ENCODE measurements at places on chromosomes 3 and 15.

DNA sequence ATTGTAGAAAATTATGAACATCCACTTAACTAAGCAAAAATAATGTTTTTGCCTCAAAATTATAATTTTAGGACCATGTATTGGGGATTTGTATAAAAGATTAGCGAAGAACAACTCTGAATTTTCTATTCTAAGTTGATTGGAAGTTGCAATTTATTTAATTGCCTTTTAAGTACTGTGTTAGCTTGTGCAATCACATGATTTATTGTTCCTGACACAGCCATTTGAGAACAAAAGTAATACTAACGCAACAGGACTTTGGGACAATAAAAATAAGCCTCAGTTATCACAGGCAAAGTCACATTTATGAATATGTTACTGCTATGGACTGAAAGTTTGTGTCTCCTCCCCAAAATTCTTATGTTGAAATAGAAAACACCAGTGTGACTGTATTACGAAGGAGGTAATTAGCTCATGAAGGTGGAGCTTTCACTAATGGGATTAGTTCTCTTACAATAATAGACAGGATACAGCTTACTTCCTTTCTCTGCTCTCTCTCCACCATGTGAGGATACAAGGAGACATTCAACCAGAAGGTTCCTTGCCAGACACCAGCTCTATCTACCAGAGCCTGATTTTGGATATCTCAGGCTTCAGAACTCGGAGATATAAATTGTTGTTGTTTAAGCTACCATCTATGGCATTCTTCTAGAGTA is 745.9 kb downstream of the ZBBX start:
- H3K27me3 ChIP-seq: no peaks in the 10 kb centered on the region
- DNase-seq: no peak
- H3K27ac ChIP-seq: no peak overlapping the region
- H3K36me3 ChIP-seq: no peaks in the 10 kb centered on the region

GRCh38 chr15:63072809-63073277 is 30.3 kb downstream of the TPM1 start:
- peak overlapping the region; percentile 83 for H3K27ac ChIP-seq
- H3K4me3 ChIP-seq: no peak overlapping the region
- H3K27me3 ChIP-seq: no peaks in the 10 kb centered on the region
- no peak for DNase-seq
- peaks cover 38% of the 10 kb centered on the region for H3K36me3 ChIP-seq
- H3K4me1 ChIP-seq: peaks cover 73% of the 10 kb centered on the region

DNA sequence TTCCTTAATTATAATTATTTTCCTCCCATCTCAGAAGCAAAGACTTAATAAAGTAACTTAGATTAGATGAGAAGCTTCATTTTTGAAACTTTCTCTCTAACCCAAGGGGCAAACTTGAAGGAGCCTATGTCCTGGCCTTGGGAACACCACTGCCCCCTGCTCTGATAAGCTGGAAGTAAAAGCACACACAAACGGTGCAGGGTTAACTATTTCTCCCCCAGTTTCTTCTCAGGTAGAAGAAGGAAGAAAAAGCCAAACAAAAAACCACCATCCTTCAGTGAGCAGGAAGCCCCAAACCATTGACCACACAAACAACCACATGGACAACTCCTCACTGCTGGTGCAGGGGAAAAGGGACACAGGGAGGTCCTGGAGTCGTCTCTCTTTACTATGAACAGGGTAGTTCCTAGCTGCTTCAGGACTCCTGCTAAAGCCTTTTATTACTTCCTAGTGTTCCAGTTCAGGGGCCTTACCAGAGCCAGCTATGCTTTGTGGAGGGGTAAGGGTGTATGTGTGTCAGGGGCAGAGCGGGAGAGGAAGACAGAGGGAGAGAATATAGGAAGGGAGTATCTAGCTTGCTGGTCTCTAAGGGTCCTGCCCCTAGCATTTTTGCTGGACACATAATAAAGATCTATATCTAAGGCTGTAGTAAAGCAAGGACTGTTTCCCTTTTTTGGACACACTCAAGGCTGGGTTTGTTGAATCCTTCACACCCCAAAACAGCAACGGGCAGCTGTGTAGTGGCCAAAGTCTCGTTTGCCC is 94.0 kb upstream of the UMPS start:
- H3K4me3 ChIP-seq: no peak overlapping the region
- peaks cover 12% of the 10 kb centered on the region for H3K36me3 ChIP-seq
- no peak for DNase-seq

DNA sequence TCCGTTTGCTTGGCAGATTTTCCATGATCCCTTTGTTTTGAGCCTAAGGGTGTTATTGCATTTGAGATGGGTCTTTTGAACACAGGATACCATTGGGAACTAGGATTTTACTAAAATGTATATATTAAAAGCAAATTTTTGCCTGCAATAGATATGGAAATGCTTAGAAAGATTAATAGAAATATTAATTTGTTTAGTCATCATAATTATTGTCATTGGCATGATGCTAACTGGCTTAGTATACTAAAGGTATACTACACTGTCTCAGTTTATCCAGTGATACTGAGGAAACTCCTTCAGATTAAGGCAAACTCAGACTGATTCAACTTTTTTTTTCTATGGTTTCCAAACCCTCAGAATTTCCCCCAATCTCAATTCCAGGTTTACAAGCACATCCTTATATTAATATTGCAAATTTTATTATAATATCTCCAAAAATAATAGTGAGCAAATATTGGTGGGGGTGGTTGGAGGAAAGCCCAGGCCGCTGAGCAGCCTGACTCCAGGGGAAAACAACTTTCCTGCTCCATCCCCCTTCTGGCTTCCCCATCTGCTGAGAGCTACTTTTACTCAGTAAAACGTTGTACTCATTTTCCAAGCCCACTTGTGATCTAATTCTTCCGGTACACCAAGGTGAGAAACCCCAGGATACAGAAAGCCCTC is 291.7 kb downstream of the EPHA6 start:
- no peak overlapping the region for H3K4me3 ChIP-seq
- peaks cover 1% of the 10 kb centered on the region for H3K27me3 ChIP-seq
- DNase-seq: no peak
- H3K27ac ChIP-seq: no peak overlapping the region
- no peaks in the 10 kb centered on the region for H3K36me3 ChIP-seq
- H3K4me1 ChIP-seq: no peaks in the 10 kb centered on the region

DNA sequence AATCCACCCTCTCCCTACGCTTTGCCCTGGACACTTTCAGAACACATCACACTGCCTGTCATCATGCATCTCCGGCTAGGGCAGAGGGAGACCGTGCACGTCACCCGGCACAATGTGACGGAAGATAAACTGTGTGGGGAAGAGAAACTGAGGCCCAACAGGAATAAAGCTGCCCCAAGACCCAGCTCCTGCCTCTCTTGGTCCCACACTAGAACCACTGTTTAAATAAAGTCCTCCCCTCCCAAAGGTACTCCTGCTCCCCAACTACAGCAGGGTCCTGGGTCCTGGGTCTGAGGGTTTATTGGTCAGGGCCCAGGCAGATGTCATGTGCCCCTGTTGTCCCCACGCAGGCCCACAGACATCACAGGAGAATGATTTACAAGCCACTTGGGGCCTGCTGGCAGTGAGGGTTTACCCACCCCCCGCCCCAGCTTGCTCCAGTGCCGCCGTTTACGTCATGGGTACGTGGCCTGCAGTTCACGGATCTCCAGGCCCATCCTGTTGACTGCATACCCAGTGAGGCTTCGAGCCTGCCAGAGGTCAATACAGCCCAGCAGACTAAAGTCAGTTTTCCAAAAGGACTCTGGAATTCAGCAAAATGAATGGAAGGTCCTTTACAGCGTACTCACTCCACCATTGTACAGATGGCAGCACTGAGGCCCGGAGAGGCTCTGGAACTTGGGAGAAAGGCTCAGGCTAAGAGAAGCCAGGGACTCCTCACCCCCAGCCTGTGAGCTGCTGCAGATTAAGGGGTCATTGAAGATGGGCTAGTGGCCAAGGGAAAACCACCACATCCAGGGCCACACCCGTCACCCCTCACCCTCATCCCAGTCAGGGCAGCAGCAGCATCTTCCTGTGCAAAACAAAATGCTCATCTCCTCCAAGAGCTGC is 23.2 kb downstream of the ALS2CL start:
- H3K4me3 ChIP-seq: no peak overlapping the region
- no peaks in the 10 kb centered on the region for H3K27me3 ChIP-seq
- no peak overlapping the region for H3K27ac ChIP-seq
- peaks cover 2% of the 10 kb centered on the region for H3K36me3 ChIP-seq
- no peaks in the 10 kb centered on the region for H3K4me1 ChIP-seq

GRCh38 chr3:52061121-52061910 is 4.9 kb upstream of the DUSP7 start:
- peaks cover 18% of the 10 kb centered on the region for H3K4me1 ChIP-seq
- no peaks in the 10 kb centered on the region for H3K36me3 ChIP-seq
- H3K27me3 ChIP-seq: no peaks in the 10 kb centered on the region
- no peak overlapping the region for H3K27ac ChIP-seq
- no peak overlapping the region for H3K4me3 ChIP-seq
- DNase-seq: no peak

DNA sequence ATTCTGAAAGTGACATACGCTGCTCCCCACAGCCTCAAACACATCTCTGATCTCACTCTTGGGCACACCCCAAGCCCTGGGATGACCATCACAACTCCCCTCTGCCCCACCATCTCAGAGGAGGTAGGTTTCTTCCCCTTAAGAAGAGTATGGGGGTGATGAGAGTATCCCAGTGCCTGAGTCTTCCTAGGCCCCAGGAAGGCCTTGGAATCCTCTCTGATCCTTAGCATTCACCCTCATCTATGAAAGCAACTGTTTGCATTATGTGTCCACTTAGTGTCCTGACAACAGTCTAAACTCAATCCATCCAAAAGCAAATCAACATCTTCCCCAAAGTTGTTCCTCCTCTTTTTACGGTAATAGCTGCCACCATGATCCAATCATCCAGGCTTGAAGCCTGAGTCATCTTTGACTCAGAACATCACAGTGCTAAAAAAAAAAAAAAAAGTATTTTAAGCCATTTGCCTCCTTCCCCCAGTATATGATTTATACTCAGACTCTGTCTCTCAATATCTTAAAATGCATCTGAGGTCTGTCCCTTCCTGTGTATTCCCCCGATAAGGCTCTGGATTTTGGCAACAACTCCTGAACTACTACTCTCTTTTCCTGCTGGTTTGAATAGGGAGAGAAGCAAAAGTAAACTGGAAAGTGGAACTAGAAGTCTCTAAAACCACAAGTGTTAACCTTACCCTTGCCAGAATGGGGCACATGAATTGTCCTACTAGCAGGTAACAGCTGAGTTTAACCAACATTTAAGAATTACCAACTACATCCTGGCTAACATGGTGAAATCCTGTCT is 22.5 kb downstream of the POPDC2 start:
- H3K36me3 ChIP-seq: no peaks in the 10 kb centered on the region
- peaks cover 25% of the 10 kb centered on the region for H3K4me1 ChIP-seq
- H3K27me3 ChIP-seq: no peaks in the 10 kb centered on the region
- no peak for DNase-seq
- no peak overlapping the region for H3K4me3 ChIP-seq
- H3K27ac ChIP-seq: peak overlapping the region; percentile 93

DNA sequence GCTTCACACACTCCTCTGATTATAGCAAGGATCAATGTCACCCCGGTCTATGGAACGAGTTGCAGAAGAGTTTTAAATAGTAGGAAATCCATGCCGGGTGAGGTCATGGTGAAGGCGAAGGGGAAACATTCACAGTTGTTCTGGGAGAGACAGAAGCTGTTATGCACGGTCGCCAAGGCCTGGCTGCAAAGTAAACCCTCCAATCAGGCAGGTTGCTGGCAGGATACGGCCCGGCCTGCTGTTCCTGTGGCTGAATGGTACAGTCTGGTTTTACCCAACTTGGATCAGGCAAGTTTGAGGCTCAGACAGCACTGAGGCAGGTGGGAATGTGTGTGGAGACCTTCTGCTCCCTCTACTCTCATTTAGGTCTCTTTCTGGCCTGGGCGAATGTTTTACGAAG is 45.3 kb upstream of the ATP2B2 start:
- no peak overlapping the region for H3K4me3 ChIP-seq
- DNase-seq: no peak
- H3K27ac ChIP-seq: no peak overlapping the region

DNA sequence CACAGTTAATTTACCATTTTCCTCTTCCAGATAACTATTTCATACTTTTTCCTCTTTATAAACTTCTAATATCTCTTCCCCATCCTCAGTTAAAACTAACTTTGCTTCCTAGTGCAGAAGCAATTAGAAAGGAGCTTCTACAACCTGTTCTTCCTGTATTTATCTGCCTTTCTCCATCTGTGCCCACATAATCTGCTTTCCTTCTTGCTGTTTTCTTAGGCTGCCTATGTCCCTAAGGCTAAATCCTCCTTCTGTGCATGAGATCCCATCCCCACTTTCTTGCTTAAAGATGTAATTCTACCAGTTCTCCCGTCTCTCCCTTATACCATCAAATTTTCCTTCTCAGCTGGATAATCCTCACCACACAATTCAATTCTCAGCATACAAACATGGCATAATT is 28.3 kb upstream of the HGD start:
- no peak overlapping the region for H3K4me3 ChIP-seq
- H3K27ac ChIP-seq: no peak overlapping the region
- no peaks in the 10 kb centered on the region for H3K27me3 ChIP-seq
- DNase-seq: no peak

- H3K4me1 ChIP-seq: no peaks in the 10 kb centered on the region
- no peak overlapping the region for H3K27ac ChIP-seq
- H3K36me3 ChIP-seq: no peaks in the 10 kb centered on the region
- H3K4me3 ChIP-seq: no peak overlapping the region
Observed at GRCh38 chr3:50415061-50415460, 55.7 kb upstream of the TMEM115 start.

DNA sequence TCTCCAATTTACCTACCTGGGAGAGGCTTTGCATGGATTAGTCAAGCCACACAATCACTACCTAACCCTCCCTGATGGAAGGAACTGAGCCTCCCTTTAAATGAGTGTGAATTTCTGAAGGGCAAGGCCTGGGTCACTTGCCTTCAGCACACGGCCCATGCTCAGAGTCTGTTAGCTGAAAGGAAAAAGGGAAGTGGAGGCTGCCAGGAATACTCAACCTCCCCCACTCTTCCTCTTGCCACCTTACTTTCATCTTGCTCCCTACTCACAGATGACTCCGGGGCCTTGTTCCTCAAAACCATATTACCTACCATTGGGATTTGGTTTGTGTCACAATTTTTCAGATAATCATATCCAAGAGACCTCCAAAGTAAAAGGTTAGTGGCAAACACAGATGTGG is 220.0 kb downstream of the ABHD5 start:
- no peaks in the 10 kb centered on the region for H3K4me1 ChIP-seq
- DNase-seq: no peak
- H3K27ac ChIP-seq: no peak overlapping the region
- H3K36me3 ChIP-seq: no peaks in the 10 kb centered on the region

GRCh38 chr3:172647080-172647479 is 63.8 kb downstream of the NCEH1 start:
- no peak overlapping the region for H3K4me3 ChIP-seq
- DNase-seq: no peak
- no peak overlapping the region for H3K27ac ChIP-seq
- H3K36me3 ChIP-seq: no peaks in the 10 kb centered on the region
- H3K27me3 ChIP-seq: no peaks in the 10 kb centered on the region
- peaks cover 10% of the 10 kb centered on the region for H3K4me1 ChIP-seq

DNA sequence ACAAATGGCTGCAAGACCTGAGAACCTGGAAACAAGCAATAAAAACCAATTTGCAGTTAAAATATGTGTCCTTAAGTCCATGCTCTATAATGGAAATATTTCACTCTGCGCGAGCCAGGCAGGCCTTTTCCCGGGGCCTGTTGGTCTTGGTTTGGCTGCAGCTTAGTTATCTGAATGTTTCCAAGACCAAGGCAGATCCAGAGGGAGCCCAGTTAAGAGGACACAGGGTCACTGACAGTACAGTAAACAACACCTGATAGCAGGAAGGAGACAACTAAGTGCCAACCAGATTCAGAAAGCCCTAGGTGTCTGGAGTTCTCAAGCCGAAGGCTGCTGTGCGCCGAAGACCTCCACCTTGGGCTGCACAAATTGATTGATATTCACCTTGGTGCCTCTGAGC is 32.8 kb downstream of the THSD4 start:
- peaks cover 20% of the 10 kb centered on the region for H3K4me1 ChIP-seq
- no peak overlapping the region for H3K4me3 ChIP-seq
- DNase-seq: no peak
- peaks cover 1% of the 10 kb centered on the region for H3K27me3 ChIP-seq

All from chondrocyte (in vitro differentiated cells).